ENCODE measurements at places on chromosomes 12 and 14. TPM values are rescaled to one million over a fixed set of nuclear protein-coding genes. Genes with fewer than 3 reads are reported as not detected.

PTPN6 gene
- 19.8 TPM for total RNA-seq

GRCh38 chr14:68628605-68629310 is 164.1 kb downstream of the ZFP36L1 start:
- peak overlapping the region; percentile 64 for H3K4me3 ChIP-seq
- H3K27me3 ChIP-seq, result no peaks in the 10 kb centered on the region
- peak; percentile 60 for DNase-seq
- H3K4me1 ChIP-seq, result no peaks in the 10 kb centered on the region

DNA sequence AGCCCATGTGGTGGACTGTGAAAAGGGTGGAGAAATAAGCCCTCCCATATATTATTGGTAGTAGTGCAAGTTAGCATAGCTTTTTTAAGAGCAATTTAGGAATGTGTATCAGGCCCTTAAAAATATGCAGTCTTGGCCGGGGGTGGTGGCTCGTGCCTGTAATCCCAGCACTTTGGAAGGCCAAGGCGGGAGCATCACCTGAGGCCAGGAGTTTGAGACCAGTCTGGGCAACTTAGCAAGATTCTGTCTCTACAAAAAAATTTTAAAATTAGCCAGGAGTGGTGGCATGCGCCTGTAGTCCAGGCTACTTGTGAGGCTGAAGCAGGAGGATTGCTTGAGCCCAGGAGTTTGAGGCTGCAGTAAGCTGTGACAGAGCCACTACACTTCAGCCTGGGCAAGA is 64.2 kb upstream of the BCAT1 start:
- no peaks in the 10 kb centered on the region for H3K4me1 ChIP-seq
- DNase-seq, result no peak
- H3K4me3 ChIP-seq, result no peak overlapping the region
- H3K27ac ChIP-seq, result no peak overlapping the region
- no peaks in the 10 kb centered on the region for H3K27me3 ChIP-seq

GRCh38 chr12:68866950-68867349 is 59.0 kb downstream of the MDM2 start:
- no peak overlapping the region for H3K4me3 ChIP-seq
- no peaks in the 10 kb centered on the region for H3K36me3 ChIP-seq
- H3K4me1 ChIP-seq, result no peaks in the 10 kb centered on the region
- no peak overlapping the region for H3K27ac ChIP-seq
- H3K27me3 ChIP-seq, result no peaks in the 10 kb centered on the region

BMP4 gene
- total RNA-seq, result 12.2 TPM

- peaks cover 2% of the 10 kb centered on the region for H3K36me3 ChIP-seq
- H3K4me3 ChIP-seq, result no peak overlapping the region
- no peaks in the 10 kb centered on the region for H3K4me1 ChIP-seq
- H3K27me3 ChIP-seq, result no peaks in the 10 kb centered on the region
These were observed 27.2 kb upstream of the CMAS start for GRCh38 chr12:22018860-22019259.

ADGRD1 gene
- total RNA-seq, result 0.09 TPM

GUCY2C gene
- total RNA-seq, result 1.3 TPM

C12orf75 gene
- 34.9 TPM for total RNA-seq

DNA sequence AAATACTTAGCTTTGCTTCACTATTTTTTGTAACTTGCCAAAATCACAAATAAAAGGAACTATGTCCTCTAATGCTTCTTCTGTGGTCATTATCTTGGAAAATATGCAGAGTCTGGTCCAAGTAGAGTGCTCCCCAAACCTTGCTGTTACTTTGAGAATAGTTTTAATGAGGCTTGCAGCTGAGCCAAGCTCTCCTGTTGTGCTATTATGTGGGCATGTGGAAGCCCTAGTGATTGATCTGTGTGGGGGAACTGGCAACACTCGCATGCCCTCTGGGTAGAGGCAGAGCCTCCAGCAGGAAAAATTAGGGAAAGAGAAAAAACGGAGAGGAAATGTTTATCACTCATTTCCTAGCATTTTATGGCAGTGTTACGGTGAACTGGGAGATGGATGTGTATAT is 473.1 kb downstream of the EGLN3 start:
- no peak overlapping the region for H3K4me3 ChIP-seq
- H3K27me3 ChIP-seq, result no peaks in the 10 kb centered on the region
- H3K4me1 ChIP-seq, result peaks cover 4% of the 10 kb centered on the region
- no peak overlapping the region for H3K27ac ChIP-seq
- no peaks in the 10 kb centered on the region for H3K36me3 ChIP-seq
- DNase-seq, result no peak

DNA sequence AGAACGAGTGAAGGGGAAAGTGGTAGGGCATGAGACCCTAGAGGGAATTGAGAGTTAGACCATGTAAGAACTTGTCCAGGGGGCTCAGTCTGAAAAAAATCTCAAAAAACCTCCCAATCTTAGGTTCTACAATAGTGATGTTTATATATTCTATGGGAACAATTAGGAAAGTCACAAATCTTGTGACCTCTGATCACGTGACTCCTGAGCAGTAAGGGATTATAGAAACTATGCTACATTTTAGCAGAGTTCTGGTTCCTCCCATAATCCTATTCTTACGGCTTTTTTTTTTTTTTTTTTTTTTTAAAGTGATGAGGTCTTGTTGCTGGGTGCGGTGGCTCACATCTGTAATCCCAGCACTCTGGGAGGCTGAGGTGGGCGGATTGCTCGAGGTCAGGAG is 5.8 kb downstream of the ADCK1 start:
- H3K4me1 ChIP-seq, result no peaks in the 10 kb centered on the region
- no peaks in the 10 kb centered on the region for H3K36me3 ChIP-seq
- no peaks in the 10 kb centered on the region for H3K27me3 ChIP-seq
- H3K27ac ChIP-seq, result no peak overlapping the region
- DNase-seq, result no peak

- no peak for DNase-seq
- 0 out of 2 replicates have a peak, but pooled peaks cover 2% of the 10 kb centered on the region for H3K4me1 ChIP-seq
- no peaks in the 10 kb centered on the region for H3K27me3 ChIP-seq
- H3K36me3 ChIP-seq, result peaks cover 24% of the 10 kb centered on the region
- H3K27ac ChIP-seq, result no peak overlapping the region
These were observed 44.3 kb downstream of the PELI2 start for GRCh38 chr14:56162476-56162875.

RFX4 gene
- 0.57 TPM for total RNA-seq

DNA sequence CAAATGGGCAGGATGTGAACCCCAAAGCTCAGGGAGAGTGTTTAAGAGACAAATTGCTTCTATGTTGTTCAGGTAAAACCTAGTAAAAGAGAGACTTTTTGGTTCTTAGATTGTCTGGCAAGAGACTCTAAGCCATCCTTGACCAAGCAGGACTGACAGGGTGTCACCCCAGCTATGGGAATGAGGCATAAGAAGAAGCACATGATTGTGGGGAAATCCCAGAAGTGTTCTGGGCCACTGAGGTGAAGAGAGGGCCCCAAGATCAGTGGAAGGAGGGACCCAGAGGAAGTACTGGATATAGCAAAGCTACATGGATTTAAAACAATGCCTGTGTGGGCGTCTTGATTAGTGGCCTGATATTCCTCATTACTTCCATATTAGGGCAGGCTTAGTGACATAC is 99.0 kb downstream of the SAMD4A start:
- no peaks in the 10 kb centered on the region for H3K27me3 ChIP-seq
- no peak overlapping the region for H3K27ac ChIP-seq
- H3K36me3 ChIP-seq, result no peaks in the 10 kb centered on the region

DNA sequence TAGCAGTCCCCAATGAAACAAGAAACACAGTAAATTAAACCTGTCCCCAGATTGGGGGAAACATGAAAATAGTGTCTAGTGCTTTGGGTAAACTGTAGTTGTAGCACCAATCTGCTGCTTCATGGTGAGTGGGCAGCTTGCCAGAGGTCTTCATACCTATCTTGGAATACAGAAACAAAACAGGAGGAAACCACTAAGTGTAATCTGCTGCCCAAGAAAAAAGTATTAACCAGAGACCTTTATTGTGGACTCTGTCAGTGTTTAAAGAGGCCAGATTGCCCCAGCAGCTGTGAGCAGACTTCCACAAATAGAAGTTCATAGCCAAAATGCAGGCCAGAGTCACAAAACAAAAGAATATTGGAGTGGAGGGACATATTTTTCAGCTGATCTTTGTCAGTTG is 2.3 kb downstream of the ISCU start:
- DNase-seq, result no peak
- no peak overlapping the region for H3K27ac ChIP-seq
- peaks cover 2% of the 10 kb centered on the region for H3K4me1 ChIP-seq
- peaks cover 19% of the 10 kb centered on the region for H3K36me3 ChIP-seq
- no peaks in the 10 kb centered on the region for H3K27me3 ChIP-seq

GRCh38 chr14:87489196-87489819 is 503.7 kb downstream of the GALC start:
- no peak overlapping the region for H3K27ac ChIP-seq
- H3K27me3 ChIP-seq, result no peaks in the 10 kb centered on the region
- no peaks in the 10 kb centered on the region for H3K4me1 ChIP-seq
- no peak overlapping the region for H3K4me3 ChIP-seq
- no peaks in the 10 kb centered on the region for H3K36me3 ChIP-seq
- DNase-seq, result no peak

C1QL4 gene
- total RNA-seq, result 1.9 TPM

SIX6 gene
- total RNA-seq, result not detected

GRCh38 chr14:31933716-31934115 is 143.4 kb upstream of the ARHGAP5 start:
- no peak overlapping the region for H3K27ac ChIP-seq
- no peaks in the 10 kb centered on the region for H3K36me3 ChIP-seq
- peaks cover 5% of the 10 kb centered on the region for H3K27me3 ChIP-seq

NUDT4 gene
- 39.9 TPM for total RNA-seq

- no peaks in the 10 kb centered on the region for H3K4me1 ChIP-seq
- no peak overlapping the region for H3K27ac ChIP-seq
- peaks cover 18% of the 10 kb centered on the region for H3K27me3 ChIP-seq
- peak; percentile 72 for DNase-seq
- H3K36me3 ChIP-seq, result no peaks in the 10 kb centered on the region
These were observed 781 bp downstream of the NPAS3 start for GRCh38 chr14:32939254-32940065.

RERGL gene
- not detected for total RNA-seq

ADAMTS20 gene
- 2.1 TPM for total RNA-seq

- H3K4me3 ChIP-seq, result no peak overlapping the region
- peaks cover 12% of the 10 kb centered on the region for H3K27me3 ChIP-seq
- H3K4me1 ChIP-seq, result 0 out of 2 replicates have a peak, but pooled peaks cover 2% of the 10 kb centered on the region
These were observed 6.6 kb upstream of the CALCOCO1 start for GRCh38 chr12:53733807-53734200.

DNA sequence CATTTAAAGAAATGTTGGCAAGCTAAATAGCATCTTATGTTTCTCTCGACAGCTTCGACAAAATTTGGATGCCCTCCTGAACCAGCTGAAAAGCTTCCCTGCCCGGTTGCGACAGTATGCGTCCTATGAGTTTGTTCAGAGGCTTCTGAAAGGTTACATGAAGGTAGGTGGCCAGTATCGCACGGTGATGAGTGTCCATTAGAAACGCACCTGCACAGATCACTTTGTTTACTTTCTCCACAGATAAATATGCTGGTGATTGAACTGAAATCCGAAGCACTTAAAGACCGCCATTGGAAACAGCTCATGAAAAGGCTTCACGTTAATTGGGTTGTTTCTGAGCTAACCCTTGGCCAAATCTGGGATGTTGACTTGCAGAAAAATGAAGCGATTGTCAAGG is 36.5 kb downstream of the DYNC1H1 start:
- DNase-seq, result no peak
- H3K27ac ChIP-seq, result no peak overlapping the region
- H3K36me3 ChIP-seq, result peaks cover 91% of the 10 kb centered on the region
- no peaks in the 10 kb centered on the region for H3K4me1 ChIP-seq

CMA1 gene
- not detected for total RNA-seq

GRCh38 chr12:88266806-88267360 is 124.8 kb downstream of the TMTC3 start:
- DNase-seq, result no peak
- H3K4me1 ChIP-seq, result no peaks in the 10 kb centered on the region
- H3K27ac ChIP-seq, result no peak overlapping the region
- no peaks in the 10 kb centered on the region for H3K27me3 ChIP-seq

CIROP gene
- total RNA-seq, result not detected

GRCh38 chr12:11807458-11807857 is 158.0 kb downstream of the ETV6 start:
- H3K36me3 ChIP-seq, result no peaks in the 10 kb centered on the region
- peaks cover 14% of the 10 kb centered on the region for H3K4me1 ChIP-seq
- no peak overlapping the region for H3K27ac ChIP-seq
- no peak overlapping the region for H3K4me3 ChIP-seq
- no peaks in the 10 kb centered on the region for H3K27me3 ChIP-seq
- no peak for DNase-seq

BMAL2 gene
- total RNA-seq, result 23.1 TPM

DNA sequence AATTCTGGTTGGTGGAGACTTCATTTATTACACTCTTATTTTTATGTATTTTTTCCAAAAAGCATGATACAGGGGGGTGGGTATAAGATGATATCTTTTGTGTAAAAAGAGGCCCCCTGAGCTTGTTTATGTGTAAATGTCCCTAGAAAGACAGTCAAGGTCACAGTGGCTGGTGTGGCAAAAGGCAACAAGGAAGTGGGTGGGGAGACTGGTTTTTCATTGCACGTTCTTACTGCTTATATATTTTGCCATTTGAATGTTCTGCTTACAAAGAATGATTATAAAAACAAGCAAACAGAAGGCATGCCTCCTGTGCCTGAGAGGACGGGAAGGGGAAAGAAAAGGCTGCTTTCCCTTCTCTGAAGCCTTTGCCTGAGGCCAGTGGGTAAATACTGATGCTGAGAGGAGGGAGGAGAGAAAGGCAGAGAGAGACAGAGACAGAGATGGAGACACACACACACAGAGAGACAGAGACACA is 24.1 kb upstream of the ADIPOR2 start:
- no peaks in the 10 kb centered on the region for H3K36me3 ChIP-seq
- no peak overlapping the region for H3K27ac ChIP-seq
- H3K4me1 ChIP-seq, result no peaks in the 10 kb centered on the region
- DNase-seq, result no peak
- no peak overlapping the region for H3K4me3 ChIP-seq
- H3K27me3 ChIP-seq, result peaks cover 6% of the 10 kb centered on the region

GRCh38 chr12:115966376-115966775 is 311.1 kb downstream of the MED13L start:
- H3K27me3 ChIP-seq, result no peaks in the 10 kb centered on the region
- DNase-seq, result no peak
- H3K4me1 ChIP-seq, result no peaks in the 10 kb centered on the region
- H3K4me3 ChIP-seq, result no peak overlapping the region
- peaks cover 71% of the 10 kb centered on the region for H3K36me3 ChIP-seq

- DNase-seq, result peak; percentile 87
- no peaks in the 10 kb centered on the region for H3K36me3 ChIP-seq
- no peaks in the 10 kb centered on the region for H3K27me3 ChIP-seq
- no peak overlapping the region for H3K27ac ChIP-seq
- peaks cover 1% of the 10 kb centered on the region for H3K4me1 ChIP-seq
These were observed 11.9 kb upstream of the SERPINA4 start for GRCh38 chr14:94548999-94549985.

GRCh38 chr14:34347683-34348082 is 114.4 kb downstream of the SPTSSA start:
- no peak overlapping the region for H3K27ac ChIP-seq
- no peak overlapping the region for H3K4me3 ChIP-seq
- DNase-seq, result no peak
- no peaks in the 10 kb centered on the region for H3K4me1 ChIP-seq
- no peaks in the 10 kb centered on the region for H3K27me3 ChIP-seq

- no peak overlapping the region for H3K27ac ChIP-seq
- peaks cover 6% of the 10 kb centered on the region for H3K4me1 ChIP-seq
- no peaks in the 10 kb centered on the region for H3K27me3 ChIP-seq
- H3K4me3 ChIP-seq, result peak overlapping the region; percentile 100
- DNase-seq, result peak; percentile 67
These were observed 631 bp downstream of the PPM1H start for GRCh38 chr12:62934239-62934798.

All from H9 (cell line).